T47D (cell line): ENCODE measurements at places on chromosomes 5 and 9.

- no peak for DNase-seq
Observed at GRCh38 chr5:135467871-135468485, 15.8 kb upstream of the TIFAB start.

DNA sequence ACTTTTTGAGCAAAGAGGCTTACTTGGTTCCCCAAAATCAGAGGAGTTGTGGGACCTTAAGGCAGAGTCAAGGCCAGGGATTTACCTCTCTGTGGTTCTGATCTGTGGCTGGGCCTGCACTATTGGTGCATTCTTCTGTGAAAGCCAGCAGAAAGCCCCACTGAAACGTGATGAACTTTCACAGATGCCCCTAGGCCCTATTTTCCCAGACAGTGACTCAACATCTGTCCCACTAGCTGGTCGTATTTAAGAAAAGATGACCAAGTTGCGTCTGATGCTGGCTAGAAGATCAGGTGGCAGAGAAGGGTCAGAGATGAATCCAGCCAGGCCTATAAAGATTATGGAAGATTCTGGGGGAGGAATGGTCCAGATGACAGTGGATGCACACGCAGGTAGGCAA, 153.1 kb downstream of the ACTL7B start:
- no peak for DNase-seq

DNA sequence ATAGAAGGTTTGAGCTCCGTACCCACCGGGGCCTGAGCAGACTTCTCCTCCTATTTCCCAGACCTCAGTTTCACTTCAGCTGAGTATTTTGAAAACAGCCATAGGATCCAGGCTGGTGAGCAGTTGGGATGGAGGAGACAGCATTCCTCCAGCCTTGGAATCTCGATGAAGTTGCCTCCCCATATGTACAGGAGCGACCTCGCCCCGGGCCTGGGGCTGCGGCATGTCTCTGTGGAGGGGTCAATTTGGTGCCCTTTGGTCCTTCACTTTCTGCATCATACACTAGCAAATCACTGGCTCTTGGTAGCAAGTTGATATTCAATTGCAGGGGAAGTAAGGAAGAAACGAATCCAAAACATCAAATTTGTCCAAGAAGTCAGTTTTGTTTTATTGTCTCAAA, 402.0 kb upstream of the IRX4 start:
- no peak for DNase-seq

GRCh38 chr5:509611-510185, 14.6 kb downstream of the SLC9A3 start:
- DNase-seq, result no peak

DNA sequence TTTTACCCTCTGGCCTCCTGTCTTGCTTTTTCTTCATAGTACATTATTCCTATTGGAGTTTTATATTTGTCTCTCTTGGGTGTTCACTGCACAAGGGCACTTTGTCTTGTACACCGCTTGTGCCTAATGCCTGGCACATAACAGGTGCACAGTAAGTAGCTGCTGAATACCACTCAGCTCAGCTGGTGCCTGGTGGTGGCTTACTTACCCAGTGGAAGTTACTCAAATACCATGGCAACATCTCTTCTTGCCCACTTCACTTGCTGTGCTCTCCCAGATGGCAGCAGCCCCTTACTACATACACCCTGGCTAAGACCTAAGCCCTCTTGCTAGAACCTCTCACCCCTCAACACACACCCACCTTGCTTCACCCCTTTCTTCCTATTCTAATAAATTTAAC, 11.3 kb upstream of the SKP1 start:
- DNase-seq, result no peak

DNA sequence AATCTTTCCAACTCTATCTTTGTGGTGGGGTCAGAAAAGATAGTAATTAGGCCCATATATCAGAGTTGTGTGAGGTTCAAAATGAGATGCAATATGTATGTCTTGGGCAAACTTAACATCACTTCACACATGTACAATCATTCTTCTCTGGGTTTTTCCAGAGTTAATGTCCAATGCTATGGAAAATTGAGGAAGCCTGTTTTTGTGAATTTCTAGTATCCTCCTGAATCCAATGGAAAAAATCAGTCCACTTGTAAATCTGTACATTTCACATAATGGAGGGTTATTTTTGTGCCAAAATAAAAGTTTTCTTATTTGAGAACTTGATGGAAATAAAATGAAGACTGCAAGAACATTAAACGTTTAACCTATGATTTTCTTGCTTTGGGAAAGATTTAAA, 155.6 kb upstream of the SEMA6A start:
- DNase-seq, result no peak

DNA sequence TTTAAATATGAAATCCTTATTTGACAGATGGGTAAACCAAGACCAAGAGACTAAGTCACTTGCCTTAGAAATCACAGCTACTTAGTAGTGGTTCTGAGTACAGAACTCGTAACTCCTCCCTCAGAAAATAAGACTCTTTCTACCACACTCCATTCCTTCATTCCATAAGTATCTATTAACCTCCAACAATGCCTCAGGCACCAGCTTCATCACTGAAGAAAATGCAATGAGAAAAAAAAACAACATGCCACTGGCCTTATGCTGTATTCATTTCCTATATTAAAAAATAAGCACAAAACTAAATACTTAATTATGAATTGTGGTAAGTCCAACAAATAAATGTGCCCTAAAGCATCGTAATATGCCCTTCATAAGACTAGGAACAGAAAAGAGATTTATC, 13.5 kb upstream of the FREM1 start:
- no peak for DNase-seq

DNA sequence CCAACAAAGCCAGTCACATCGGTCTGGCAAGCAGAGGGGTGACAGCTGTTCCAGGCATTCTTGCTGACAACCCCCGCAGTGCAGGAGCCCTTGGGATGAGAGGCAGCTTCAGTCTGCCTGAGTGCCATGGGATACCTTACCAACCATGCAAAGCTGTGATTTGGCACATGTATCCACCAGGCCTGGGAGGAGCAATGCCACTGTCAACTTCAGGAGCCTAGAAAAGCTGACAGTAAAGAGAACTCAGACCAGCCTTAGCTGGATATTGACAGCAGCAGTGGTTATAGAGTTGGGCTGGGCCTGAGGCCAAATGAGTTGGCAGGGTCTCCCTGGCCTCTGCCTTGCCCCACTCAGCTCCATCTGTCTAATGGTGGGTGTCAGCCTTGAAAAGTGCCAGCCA, 10.1 kb upstream of the PLPPR1 start:
- no peak for DNase-seq

DNA sequence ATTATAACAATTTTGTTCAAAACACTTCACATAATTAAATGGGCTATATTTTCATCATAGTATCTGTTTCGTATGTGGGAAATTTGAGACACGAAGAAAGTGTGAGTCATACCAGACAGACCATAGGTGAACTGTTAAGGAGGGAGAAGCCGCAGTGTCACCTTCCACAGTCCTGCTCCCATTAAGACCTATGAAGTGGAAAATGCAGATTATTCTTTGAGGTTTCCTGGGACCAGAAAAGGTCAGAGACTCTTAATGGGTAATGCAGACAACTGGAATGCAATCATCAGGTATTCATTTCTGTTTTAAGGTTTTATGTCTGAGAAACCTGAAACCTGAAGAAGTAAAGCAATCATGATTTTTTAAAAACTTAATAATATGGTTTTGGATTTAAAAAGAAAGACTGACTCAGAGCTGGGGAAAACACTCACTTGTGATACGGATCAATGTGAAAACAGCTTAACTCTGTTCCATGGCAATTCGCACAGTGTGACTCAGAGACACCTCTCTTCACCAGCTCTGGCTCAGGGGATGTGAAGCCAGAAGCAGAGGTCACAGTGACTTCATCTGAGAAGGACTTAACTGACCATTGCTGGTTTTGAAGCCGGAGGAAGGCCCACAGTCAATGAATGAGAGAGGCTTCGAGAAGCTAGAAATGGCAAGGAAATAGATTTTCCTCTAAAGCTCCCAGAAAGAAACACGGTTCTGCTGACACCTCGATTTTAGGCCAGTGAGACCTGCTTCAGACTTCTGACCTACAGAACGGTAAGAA, 17.2 kb upstream of the GCNT1 start:
- no peak for DNase-seq

- no peak for DNase-seq
Observed at GRCh38 chr9:93677641-93678136, 101.3 kb downstream of the PHF2 start.

DNA sequence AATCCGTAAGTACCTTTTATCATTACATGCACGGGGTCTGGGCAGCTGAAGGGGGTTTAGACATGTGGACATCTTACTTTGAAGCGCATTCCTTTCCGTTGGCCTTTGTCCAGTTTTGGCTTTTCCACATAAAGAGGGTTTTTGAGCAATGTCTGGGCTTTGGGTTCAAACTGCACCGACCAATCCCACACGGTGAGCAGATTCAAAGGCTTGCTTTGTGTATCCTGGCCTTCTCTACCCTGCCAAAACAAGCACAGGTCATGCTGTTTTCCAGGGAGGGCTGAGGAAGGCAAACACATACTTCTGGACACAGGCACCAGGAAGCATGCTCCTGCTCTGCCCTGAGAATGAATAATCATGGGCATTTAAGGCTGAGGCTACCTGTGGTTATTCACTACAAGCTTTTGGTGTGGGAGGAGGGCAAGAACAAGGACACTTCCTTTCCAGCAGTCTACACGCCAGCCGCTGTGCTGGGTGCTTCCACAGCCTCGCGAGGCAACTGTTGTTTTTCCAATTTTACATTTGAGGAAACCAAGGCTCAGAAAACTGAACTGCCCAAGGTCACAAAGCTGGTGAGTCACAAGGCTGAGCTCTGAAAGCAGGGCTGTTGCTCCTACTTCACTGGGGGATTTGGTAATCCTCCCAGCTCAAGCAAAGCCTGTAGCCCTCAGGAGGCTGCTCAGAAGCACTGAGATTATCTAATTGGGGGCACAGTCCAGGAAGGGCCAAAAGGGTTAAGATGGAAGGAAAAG, 59.8 kb upstream of the GOLPH3 start:
- peak; percentile 96 for DNase-seq

DNA sequence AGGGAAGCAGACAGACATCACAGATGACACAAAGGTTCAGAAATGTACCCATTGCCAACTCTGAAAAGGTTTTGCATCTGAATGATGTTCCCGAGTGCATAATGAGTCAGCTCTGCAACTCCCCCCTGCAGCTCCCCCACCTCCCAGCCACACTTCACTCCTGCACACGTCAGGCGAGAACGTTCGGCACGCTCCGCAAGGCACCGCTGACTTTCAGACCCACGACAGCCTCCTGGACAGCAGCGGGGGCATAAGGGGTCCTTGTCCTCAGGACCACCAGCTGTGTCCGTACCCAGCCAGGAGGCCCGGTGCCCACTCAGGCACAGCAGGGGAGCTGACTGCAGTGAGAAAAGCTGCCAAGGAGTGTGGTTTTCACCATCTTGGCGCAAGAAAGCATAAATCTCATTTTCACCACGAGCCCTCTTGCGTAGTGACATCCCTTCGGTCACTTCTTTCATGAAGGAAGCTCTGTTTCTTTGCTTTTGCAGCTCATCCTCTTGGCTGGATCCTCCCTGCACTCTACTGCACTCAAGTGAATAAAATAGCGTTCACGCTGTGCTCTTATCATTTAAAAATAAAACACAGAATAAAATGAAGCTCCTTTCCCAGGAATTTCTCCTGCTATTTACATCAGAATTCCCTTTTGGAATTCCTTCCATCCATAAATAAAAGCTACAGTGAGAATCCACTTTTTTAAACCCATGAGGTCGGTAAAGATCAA, 9.9 kb downstream of the GFPT2 start:
- no peak for DNase-seq

DNA sequence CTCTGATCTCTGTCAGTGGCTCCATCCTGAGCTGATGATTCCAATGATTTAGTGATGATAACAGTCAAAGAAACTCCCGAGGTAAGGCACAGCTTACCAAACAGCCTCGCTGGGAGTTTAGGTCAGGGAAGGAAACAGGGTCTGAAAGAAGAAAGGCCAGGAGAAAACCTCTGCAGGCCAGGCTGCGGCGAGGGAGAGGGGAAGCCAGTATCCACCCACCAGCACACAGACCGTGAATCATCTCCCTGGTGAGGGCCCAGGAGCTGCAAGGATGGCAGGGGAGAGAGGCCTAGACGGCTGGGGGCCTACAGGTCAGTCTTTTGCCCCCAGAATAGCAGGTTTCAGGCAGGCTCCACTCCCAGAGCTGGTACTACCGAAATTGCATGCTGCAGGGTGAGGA, 590.5 kb downstream of the CCDC171 start:
- DNase-seq, result no peak

- DNase-seq, result peak; percentile 75
Observed at GRCh38 chr5:143674469-143674786, 137.5 kb upstream of the HMHB1 start.

- DNase-seq, result no peak
Observed at GRCh38 chr5:26763215-26763614, 275.2 kb downstream of the CDH9 start.

GRCh38 chr5:16673241-16674201, 56.7 kb upstream of the RETREG1 start:
- DNase-seq, result no peak

GRCh38 chr9:115442054-115442453, 324.1 kb upstream of the TNC start:
- DNase-seq, result no peak

GRCh38 chr5:169424670-169425378, 123.9 kb upstream of the SLIT3 start:
- no peak for DNase-seq

GRCh38 chr5:109163336-109163735, 246.4 kb downstream of the PJA2 start:
- DNase-seq, result no peak

DNA sequence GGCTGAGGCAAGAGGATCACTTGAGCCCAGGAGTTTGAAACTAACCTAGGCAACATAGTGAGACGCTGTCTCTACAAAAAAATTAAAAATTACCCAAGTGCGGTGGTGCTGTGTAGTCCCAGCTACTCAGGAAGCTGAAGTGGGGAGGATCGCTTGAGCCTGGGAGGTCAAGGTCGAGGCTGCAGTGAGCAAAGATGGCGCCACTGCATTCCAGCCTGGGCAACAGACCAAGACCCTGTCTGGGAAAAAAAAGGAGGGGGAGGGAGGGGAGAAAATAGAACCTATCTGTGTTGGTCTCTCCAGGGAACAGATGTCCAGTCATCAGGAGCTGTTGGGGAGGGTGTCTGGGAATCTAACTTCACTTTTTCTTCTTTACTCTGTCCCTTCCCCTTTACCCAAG, 24.3 kb downstream of the MAT2B start:
- no peak for DNase-seq

DNA sequence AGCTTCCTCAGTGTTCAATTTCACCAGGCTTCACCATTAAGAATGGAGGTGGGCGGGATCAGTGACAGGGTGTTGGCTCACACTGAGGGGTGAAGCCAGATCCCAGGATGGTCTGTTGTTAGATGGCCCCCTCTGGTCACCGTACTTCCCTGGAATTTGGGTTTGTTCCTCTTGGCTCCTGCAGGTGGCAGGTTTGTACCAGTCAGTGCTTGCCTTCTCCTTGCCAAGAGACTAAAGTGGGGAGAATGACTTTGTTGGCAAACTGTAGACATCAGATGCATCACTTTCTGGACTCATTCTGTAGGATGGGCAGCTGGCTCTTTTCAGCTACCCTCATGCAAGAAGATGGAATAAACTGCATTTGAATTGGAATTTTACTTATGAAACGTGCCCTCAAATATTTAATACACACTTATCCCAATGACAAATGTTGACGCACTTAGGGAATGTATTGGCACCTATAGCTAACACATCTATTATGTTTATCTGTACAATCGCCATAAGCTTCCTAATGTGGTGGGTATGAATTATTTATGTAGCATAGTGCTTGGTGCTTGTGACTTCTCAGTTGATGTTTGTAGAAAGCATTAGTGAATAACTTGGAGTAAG, 31.4 kb upstream of the ANKRD55 start:
- peak; percentile 84 for DNase-seq

- DNase-seq, result no peak
Observed at GRCh38 chr5:67344870-67345269, 148.3 kb upstream of the CD180 start.
